NCI-H1930 (cell line): ENCODE measurements at places on chromosomes 6 and 20.
A peak's percentile ranks its signal among the peaks of the same experiment; 100 is the strongest.

GRCh38 chr6:138608896-138609295, 109.6 kb upstream of the NHSL1 start:
- DNase-seq, result no peak

- no peak for DNase-seq
Observed at GRCh38 chr6:10719964-10720264, 3.0 kb upstream of the TMEM14C start.

GRCh38 chr6:128964233-128964755, 81.4 kb downstream of the LAMA2 start:
- peak; percentile 61 for DNase-seq

GRCh38 chr20:39619271-39619785, 657.2 kb downstream of the DHX35 start:
- no peak for DNase-seq

DNA sequence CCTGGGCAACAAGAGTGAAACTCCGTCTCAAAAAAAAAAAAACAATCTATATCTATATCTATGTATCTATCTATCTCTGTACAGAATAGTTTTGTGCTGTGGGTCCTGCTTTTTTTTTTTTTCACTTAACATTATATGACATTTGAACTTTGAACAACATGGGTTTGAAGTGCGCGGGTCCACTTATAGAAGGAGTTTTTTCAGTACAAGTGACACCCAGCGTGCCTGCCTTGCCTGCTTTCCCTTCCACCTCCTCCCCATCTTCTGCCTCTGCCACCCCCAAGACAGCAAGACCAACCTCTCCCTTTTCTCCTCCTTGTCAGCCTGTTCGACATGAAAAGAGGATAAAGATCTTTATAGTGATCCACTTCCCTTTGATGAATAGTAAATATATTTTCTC, 102.2 kb upstream of the KCNG1 start:
- DNase-seq, result no peak

DNA sequence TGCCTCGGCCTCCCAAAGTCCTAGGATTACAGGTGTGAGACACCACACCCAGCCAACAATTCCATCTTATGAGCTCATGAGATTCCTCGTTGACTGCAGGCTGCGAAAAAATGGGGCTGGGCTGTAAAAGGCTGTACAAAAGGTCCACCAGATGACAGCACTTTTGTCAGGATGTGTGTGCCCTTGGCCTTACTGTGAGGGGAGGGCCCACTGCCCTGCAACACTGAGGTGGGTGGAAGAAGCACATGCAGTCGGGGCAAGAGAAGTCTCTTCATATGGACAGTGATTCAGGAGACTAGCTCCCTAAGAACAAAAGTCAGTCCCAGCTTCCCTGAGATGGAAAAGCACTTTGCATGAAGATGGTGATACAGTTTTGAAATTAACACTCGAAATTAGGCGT, 50.5 kb downstream of the KCTD20 start:
- DNase-seq, result no peak

- no peak for DNase-seq
Observed at GRCh38 chr6:89433252-89434149, 549 bp downstream of the ANKRD6 start.

GRCh38 chr6:27565839-27566779, 93.2 kb upstream of the ZNF184 start:
- no peak for DNase-seq

GRCh38 chr6:11304946-11305345, 72.5 kb upstream of the NEDD9 start:
- no peak for DNase-seq

DNA sequence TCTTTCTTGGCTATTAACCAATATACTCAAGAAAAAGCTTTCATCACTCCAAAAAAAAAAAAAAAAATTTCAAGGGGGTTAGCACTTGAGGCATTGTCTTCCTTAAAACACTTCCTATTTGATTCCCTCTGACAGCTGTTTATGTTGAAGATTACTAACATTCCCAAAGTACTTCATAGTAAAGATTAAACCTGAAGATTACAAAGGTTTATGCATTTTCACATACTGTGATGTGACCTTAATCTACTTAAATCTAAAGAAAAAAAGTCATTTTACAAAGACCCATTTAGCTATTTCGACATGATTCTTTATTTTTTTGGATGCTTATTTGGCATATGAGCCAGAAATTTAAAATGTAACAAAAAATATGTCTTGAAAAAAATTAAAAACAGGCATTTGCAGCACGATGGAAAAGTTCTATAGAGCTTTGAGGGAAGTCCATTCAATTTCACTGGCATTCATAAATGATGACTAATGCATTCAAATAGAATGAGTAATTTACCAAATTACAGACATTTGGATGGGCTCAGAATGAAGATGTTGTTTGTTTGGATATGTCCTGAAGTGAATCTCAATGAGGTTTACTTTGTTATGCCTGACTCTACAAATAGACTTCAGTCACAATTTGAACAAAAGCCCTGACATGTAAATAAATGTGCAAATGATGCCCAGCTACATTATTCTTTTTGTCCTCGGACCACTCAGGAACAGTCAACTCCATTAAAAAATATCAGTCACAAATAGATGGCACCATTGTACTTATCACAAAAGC, 674.6 kb upstream of the MARCKS start:
- peak; percentile 81 for DNase-seq

DNA sequence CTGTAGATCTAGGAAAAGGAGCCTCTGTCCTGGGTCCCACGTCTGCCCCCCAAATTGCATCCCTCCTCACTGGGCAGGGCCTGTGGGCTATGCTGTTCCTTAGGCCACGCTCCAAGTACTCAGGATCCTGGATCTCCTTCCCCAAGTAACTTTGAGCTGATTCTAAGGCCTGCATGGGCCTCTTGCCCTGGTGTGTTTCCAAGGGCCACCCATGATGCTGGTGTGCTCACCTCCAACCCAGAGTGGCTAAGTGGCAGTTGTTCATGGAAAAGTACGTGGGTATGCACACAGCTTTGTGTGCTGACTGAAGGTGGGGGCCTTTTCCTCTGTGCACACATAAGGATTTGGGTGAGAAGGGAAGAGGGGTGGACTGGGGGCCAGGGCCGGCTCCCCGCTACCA, 5.3 kb downstream of the GMPR start:
- DNase-seq, result no peak

GRCh38 chr20:36267605-36268381, 31.5 kb downstream of the AAR2 start:
- DNase-seq, result no peak

DNA sequence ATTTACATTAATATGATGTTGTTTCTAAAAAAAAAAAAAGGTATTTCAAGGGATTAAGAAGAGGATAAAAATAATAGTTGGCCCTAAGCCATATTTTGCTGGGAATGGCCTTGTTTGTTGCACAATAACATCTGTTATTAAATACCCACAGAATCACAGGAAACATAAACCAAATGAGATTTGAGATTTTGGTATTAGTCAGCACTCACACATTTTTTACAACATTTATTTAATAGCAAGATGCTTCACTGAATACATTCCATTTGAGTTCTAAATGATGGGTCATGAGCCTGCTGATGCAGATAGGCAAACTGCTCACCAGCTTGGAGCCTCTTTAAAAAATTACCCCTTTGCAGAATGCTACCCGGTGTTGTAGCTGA, 92.9 kb upstream of the ENPP5 start:
- no peak for DNase-seq

GRCh38 chr20:3514012-3514642, 43.3 kb downstream of the ATRN start:
- DNase-seq, result no peak

DNA sequence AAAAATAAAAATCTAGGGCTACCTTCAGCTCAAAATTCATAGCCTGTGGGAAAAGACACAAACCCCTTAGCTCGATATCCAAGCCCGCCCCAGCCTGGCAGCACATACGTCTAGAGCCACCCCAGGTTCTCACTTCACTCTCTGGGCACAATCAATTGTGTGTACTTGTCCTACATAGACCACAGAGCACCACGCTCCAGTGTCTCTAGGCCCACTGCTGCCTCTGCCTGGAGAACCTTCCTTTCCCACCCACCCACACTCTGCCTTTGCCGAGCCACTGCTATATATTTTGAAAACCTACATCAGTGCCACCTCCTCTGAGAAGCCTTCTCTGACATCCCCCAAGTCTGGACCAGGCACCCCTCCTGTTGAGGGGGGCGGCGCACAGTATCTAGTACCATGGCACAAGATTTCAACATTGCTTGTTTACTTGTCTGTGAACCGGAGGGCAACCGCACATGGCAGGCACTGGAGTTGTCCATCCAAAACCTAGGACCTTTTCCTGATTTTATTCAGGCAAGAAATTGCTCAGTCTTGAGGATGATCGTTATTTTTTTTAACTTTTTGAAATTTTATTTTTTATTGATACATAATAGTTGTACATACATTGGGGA, 141.5 kb downstream of the UNC5CL start:
- DNase-seq, result no peak

DNA sequence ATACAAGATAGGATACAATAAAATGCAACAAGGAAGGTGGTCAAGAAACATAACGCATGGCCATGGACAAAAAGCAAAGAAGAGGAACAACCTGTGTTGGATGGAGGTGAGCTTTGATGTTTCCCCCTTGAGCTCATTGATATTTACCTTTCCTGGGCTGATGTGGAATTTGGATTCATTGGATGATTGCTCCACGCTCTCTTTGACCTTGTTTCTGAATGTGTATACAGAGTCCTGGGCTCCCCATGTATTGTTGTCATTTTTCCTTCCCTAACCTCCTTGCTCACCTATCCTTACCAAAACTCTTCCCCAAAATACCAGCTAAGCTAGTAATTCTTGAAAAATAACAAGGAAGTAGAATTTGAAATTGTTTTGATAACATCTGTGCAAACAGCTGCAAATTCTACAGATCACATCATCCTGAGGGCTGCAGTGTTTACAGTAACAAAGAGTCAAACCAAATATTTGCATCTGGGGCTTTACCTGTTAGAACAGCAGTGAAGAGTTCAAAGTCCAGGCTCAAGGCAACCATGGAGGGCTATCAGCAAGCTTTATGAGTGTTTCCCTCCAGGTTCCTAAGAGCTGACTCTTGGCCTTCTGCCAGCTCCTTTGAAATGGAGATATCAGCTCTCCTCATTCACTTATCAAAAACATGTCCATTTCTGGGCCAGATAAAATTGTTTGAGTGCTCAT, 214.3 kb upstream of the MARCKS start:
- peak; percentile 61 for DNase-seq

DNA sequence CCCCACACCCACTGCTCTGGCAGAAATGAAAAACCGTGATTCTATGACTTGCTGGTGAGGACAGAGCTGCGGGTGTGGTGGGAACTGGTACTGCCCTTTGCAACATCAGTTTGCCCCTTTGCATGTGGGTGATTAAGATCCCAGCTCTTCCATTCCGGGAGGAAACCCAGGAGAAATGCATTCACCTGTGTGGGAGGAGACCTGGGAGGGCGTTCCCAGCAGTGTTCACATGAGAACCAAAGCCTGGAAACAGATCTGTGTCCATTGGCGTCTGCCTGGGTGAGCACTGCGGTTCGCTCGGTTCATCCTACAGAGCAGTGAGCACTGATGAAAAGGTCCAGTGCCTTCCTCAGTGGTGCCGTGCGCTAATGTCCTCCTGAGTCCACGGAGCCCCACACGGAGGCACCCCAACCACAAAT, 89.7 kb downstream of the SMOC2 start:
- no peak for DNase-seq

GRCh38 chr6:87407561-87407900, 241 bp upstream of the CFAP206 start:
- no peak for DNase-seq

- no peak for DNase-seq
Observed at GRCh38 chr20:14568701-14569100, 231.3 kb upstream of the FLRT3 start.

DNA sequence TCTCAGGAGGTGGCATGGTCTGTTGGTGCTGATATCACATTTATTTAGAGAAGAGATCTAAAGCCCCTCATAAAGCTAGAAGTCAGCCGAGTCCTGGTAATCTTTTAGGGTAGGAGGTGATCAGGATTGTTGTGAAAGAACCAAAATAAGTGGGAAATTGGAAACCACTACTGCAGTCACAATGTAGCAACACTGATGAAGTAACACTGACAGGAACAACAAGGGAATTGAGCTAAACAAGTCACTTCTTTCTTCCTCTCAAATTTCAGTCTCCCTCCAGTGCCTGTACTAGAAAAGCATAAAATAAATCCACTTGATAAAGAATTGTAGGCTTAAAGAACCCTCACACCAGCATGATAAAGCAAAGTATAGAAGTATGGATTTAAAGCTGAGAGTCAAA, 1509.0 kb downstream of the GRIK2 start:
- DNase-seq, result no peak

- DNase-seq, result no peak
Observed at GRCh38 chr20:17854307-17854903, 114.2 kb downstream of the SNX5 start.

GRCh38 chr6:13101409-13101808, 226.9 kb downstream of the TBC1D7 start:
- DNase-seq, result no peak

DNA sequence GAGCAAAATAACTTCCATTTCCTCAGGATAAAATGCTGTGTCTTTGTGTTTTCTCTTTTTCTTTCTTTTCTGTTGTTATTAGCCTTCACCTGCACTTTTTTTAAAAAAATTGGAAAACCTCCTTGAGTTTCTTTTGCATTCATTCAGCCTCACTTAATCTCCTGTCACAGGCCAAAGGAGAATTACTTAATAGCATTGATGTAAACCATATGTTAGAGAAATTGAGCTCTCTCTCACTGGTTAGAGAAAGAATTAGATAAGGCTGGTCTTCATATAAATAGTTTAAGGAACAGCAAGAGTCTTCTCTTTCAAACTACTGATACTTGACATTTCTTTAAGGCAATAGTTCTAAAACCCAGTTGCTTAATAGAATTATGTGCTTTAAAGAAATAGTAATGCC, 564.2 kb downstream of the TFAP2B start:
- DNase-seq, result no peak

DNA sequence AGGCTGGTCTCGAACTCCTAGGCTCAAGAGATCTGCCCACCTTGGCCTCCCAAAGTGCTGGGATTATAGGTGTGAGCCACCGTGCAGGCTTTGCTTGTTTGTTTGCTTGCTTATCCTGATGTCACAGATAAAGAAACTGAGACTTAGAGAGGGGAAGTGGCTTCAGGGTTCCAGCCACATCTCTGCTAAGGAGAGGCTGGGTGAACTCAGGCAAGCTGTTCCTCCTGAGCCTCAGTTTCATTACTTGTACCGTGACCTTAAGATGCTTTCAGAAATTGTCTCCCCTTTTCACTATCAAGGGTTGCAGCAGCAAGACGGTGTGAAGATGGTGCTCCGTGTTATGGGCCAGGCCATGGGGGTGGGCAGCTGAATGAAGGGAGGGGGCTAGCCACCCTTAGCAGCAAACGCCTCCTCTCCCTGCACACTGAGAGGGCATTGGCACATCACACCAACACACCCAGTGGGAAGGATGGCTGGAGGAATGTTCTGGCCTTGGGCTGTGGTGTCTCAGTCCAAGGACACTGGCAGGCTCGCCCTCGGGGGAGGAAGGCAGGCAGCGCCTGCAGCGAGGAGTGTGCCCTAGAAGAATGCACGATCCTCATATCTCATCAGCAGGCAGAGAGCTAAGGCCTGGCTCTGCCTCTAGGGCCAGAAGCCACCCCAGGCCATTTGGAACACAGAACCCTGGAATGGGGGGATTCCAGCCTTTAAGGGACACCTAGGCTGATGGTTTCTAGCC, 48.2 kb upstream of the TLDC2 start:
- no peak for DNase-seq

- DNase-seq, result no peak
Observed at GRCh38 chr20:63126876-63127699, 88.8 kb downstream of the YTHDF1 start.

GRCh38 chr6:107535626-107536025, 45.7 kb downstream of the SOBP start:
- no peak for DNase-seq
